PC-3 (cell line): ENCODE measurements at places on chromosomes 7 and 10.

DNA sequence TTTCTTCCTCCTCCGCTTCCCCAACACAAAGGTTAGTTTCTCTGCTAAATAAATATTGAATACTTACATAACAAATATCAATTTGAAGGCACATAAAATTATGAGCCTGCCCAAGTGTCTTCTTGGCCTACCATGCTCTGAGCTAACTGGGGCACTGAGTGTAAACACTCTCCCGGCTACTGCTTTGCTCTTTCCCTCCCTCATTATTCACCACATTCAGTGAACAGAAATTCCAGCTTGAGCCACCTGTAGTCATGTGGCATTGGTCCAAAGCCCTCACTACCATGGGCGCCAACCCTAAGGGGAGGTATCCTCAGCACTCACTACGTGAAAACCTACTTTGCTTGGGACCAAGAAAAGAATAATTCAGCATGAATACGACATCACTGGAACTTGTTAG is 409.0 kb downstream of the KCNMA1 start:
- DNase-seq, result no peak

- peak; percentile 48 for DNase-seq
Observed at GRCh38 chr7:11557627-11558026, 274.4 kb downstream of the THSD7A start.

- DNase-seq, result peak; percentile 82
Observed at GRCh38 chr10:80203835-80204676, 1.3 kb downstream of the ANXA11 start.

- peak; percentile 35 for DNase-seq
Observed at GRCh38 chr7:116598278-116598677, 73.4 kb downstream of the CAV1 start.

DNA sequence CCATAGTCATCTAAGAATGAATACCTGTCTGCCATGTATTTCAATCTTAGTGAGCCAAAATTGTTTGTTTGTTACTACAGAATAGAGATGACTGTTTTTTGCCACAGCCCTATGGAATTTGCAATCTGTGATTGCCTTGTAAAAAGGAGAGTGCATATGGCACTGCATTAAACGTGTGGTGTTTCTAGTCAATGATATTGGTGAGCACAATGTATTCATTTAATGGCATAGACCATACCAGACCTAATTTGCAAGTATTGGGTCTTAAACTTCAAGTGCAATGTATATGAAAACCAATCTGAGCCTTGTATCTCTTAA is 11.3 kb downstream of the INSIG1 start:
- DNase-seq, result no peak

- peak; percentile 32 for DNase-seq
Observed at GRCh38 chr10:126387931-126388911, at the start of gene ADAM12. ADAM12 (minus strand) TSS chr10:126388477; CDS start chr10:126388145, 332 bp downstream.

- DNase-seq, result no peak
Observed at GRCh38 chr7:34019301-34019790, 114.0 kb downstream of the BMPER start.

- DNase-seq, result no peak
Observed at GRCh38 chr10:14508725-14509124, 178.0 kb upstream of the FRMD4A start.

- no peak for DNase-seq
Observed at GRCh38 chr10:16689227-16689626, 128.0 kb downstream of the RSU1 start.

DNA sequence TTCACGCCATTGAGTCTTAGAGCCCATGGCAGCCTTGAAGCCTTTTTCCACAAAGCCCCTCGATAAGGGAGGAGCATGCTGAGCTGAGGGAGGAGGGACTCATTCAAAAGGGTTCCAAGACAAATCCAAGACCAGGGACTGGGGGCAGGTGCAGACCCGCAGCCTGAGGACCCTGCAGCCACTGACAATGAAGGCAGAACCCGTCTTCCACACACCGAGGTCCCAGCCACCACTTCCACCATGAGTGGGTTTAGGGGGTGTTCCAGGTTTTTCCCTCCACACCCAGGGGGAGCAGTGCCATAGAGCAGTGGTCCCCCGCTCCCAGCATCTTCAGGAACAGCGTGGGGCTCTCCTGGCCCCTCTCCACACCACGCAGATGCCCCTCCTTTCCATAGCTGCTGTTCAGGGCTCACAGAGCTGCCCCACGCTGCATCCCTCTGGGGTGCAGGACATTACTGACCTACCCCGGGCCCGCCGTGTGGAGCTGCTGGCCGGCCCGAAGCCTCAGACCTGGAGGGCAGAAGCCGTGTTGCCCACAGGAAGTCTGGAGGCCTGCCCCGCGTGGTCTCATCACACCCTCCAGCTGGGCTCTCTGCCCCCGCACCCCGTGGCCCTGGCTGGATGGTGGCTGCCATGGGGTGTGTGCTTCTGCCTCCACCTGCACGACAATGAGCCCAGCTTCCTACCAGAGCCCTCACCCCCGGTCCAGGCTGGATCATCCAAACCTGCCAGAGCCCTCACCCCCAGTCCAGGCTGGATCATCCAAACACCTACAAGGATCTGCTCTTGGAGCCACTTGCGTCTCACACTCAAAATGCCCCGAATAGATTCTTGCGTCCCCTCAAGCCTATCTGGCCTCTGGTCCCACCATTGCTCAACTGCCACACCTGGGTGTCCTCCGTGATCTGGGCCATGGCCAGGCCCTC is 220.0 kb upstream of the TCERG1L start:
- no peak for DNase-seq

DNA sequence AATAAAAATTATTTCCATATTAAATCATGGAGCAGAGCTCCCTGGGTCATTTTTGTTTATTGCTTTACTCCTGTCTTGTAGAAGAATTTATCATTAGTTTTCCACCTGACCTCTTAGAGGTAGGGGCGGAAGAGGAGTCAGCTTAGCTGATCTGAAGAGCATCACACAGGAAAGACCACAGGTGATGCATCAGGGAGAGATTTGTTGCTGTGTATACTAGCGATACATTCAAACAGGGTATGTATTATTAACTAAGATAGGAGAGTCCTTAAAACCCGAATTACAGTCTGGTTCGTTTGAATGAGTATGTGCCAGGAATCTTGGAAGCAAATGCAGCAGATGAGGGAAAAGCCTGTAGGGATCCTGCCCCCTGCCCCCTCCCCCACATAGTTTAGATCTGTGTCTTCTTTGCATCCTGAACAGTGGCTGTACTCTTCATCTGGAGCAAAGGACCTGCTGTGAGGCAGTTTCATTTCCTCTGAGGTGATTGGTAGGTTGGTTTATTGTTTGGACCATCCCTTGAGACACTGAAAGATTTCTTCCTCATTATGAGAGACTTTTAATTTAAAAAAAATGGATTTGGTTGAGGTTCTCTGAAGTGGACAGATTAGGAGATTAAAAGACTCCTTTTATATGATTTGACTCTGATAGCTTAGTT is 177.0 kb downstream of the SND1 start:
- DNase-seq, result no peak

GRCh38 chr7:106282390-106282789 is 2.4 kb downstream of the NAMPT start:
- DNase-seq, result no peak

- no peak for DNase-seq
Observed at GRCh38 chr10:122259075-122259466, 12.0 kb upstream of the BTBD16 start.

- DNase-seq, result peak; percentile 51
Observed at GRCh38 chr7:2440608-2441245, 35.5 kb downstream of the GRIFIN start.

- DNase-seq, result peak; percentile 84
Observed at GRCh38 chr7:17680026-17680425, 260.3 kb downstream of the SNX13 start.

DNA sequence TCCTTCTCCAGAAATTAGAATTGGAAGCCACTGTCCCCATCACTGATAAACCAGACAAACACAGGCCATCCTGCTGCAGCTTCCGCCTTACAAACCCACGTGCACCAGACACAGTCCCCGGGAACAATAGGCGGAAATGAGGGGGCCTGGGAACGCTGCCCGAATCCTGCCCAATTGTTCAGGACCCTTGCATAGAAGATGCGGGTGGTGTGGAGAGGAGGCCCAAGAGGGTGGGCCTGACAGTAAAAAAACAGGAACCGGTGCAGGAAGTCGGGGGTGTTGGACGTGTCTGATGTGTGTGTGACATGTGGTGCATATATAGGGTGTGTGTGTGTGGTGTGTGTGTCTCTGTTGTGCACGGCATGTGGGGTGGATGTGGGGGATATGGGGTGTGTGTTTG is 26.5 kb upstream of the CHST15 start:
- DNase-seq, result no peak

DNA sequence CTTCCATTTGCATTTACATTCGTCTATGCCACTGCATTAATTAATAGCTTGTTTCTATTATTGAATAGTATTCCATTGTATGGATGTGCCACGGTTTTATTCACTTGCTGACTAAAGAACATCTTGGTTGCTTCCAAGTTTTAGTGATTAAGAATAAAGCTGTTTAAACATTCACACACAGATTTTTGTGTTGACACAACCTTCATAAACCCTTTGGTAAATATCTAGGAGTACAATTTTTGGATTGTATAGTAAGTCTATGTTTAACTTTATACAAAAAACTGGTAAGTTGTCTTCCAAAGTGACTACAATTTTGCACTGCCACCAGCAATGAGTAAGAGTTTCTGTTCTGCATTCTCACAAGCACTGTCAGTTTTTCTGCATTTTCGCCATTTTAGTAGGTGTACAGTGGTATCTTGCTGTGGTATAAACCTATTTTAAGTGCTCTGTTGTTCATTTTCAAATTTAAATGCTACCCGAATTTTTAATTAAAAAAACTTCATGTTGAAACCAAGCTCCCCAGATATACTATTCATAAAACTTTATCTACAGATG is 121.4 kb downstream of the RNF133 start:
- DNase-seq, result no peak

DNA sequence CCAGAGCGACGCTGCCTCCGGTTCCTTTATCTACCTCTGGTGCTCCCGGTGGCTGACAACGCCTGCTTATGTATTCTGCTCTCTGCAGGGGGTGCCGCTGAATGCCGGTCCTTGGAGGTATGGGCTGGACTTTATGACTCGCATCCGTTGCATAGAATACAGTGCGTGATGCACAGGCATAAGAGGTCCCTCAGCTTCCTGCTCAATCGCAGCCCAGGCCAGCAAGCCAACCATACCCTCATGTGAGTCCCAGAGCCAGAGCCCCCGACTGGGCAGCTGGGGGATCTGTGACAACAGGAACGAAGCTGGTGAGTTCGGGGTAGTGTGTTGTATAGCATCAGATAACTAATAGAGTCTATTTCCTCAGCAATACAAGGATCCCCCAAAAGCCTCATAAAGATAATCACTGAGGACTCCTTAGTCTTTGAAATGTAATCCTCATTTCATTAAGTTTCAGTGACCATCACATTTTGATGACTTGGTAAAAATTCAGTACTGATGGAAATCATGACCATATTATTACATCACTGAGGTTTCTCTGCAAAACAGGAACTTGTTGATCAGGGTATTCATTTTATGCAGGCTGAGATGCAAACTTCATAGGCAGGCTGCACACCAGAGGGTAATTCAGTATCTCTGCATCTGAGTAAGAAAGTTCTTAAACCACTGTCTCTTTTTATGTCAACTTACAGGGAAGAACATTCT is 607.8 kb downstream of the PTPRN2 start:
- no peak for DNase-seq

DNA sequence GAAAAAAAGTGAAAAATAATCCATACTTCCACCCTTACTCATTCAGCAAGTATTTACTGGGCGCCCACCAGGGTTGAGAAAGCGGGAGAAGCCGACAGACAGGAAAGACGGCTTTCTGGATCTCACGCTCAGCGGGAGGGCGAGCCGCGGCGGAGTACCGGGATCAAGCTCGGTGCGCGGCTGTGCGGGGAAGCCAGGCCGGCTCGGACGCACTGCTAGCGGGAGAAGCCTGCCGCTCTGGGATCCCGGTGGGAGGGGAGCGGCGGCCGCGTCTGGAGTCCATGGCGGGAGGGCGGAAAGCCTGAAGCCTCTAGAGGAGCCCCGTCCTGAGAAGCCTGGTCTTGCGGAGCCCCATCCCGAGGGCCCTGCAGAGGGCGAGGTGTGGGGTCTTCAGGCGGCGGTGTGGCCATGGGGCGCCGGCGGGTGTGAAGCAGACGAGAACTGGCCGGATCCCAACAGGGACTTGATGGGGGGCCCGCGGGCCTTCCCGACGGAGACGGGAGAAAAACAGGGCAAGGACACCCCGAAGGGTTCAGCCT is 82.9 kb downstream of the VIPR2 start:
- DNase-seq, result peak; percentile 35

DNA sequence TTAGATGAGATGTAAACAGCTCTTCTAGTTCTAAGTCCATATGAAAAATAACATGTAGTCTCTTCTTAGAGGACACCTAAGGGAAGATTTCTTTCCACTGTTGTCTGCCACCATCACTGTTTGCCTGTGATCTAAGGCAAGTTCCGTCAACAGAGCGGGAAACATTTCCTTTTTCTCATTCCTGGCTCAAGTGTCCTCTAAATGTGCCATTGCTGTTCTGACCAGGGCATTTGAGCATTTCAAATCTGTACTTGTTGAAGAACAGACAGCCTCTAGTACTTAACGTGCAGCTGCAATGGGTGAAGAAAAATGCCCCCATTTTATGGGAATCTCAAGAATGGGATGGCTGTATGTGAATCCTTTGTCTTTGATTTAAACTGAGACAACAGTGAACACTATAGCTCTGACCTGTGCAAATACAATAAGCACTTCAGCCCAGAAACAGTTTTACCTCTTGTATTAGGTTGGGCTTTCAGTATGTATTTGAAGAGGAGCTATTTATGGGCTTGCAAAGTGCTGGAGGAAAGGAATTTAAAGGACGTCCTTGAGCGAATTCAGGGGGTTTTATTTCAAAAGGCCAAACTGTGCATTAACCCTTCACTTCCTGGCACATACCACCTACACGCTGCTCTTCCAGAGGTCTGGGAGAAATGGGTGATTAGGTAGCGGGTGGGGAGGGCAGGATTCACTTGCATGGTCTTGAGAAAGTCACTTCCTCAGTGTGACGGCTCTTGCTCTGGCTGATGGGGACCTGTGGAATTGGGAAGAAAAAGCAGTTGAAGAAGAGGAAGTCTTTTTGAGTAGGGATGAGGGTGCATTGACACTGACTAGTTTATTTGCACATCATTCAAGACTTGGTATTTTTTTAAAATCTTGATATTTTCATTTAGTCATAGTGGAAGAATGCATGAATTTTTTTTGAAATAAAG is 66.1 kb downstream of the THNSL1 start:
- DNase-seq, result no peak

DNA sequence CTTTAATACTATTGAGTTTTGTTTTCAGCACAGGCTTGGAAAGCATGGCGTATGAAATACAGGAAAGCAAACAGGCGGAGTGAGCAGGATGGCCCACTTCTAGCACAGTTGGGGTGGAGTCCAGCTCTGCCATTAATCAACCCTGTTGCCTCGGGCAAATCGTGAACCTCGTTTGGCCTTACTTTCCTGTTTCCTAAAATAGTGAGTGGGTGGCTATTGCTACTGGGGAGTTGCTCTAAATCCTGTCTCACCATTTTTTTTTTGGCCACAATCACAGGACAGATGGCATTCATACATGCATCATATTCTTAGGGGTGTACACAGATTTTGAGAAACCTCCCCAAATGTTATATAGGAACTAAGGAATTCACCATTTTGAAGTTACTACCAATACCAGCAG is 157.8 kb downstream of the ANLN start:
- DNase-seq, result no peak

GRCh38 chr7:41967156-41967555 is 264.3 kb upstream of the INHBA start:
- peak; percentile 69 for DNase-seq
